ENCODE measurements at places on chromosomes 3 and 15. TPM values are rescaled to one million over a fixed set of nuclear protein-coding genes. Genes with fewer than 3 reads are reported as not detected.

DNA sequence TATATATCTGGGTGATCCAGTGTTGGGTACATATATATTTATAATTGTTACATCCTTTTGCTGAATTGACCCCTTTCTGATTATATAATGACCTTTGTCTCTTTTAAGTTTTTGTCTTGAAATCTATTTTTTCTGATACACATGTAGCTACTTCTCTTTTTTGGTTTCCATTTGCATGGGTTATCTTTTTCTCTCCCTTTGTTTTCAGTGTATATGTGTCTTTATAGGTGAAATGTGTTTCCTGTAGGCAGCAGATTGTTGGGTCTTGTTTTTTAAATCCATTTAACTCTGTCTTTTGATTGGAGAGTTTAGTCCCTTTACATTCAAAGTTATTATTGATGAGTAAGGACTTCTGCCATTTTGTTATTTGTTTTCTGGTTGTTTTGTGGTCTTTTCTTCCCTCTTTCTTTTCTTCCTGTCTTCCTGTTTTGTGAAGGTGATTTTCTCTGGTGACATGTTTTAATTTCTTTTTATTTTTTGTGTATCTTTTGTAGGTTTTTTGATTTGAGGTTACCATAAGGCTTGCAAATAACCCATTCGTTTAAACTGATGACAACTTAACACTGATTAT is 56.8 kb downstream of the STARD9 start:
- H3K4me1 ChIP-seq = no peaks in the 10 kb centered on the region
- H3K27ac ChIP-seq = no peak overlapping the region
- no peak overlapping the region for H3K4me3 ChIP-seq
- no peaks in the 10 kb centered on the region for H3K27me3 ChIP-seq
- DNase-seq = no peak

- no peak overlapping the region for H3K4me3 ChIP-seq
- H3K27ac ChIP-seq = no peak overlapping the region
- peaks cover 14% of the 10 kb centered on the region for H3K4me1 ChIP-seq
- H3K36me3 ChIP-seq = no peaks in the 10 kb centered on the region
- DNase-seq = no peak
- H3K27me3 ChIP-seq = no peaks in the 10 kb centered on the region
Measured at GRCh38 chr3:190183121-190183520, 62.4 kb upstream of the P3H2 start.

DNA sequence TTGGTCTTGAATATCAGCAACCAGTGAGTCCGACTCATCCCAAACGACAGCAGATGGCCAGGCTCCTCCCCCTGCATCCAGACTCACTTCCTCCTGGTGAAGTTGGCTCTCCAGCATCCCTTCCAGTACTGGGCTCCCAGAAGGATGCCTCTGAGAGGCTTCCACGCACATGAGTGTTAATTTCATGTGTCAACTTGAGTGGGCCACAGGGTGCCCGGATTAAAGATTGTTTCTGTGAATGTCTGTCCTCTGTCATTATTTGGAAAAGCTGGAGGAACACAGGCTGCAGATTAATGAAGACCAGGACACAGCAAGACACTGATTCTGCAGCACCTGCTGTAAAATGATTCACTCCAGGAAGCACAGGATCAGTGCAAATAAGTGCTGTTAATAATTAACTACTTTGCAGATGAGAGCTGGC is 99.8 kb downstream of the ATP10A start:
- DNase-seq = no peak
- no peak overlapping the region for H3K27ac ChIP-seq
- no peaks in the 10 kb centered on the region for H3K4me1 ChIP-seq
- H3K27me3 ChIP-seq = no peaks in the 10 kb centered on the region
- no peak overlapping the region for H3K4me3 ChIP-seq

The STX19 gene
- total RNA-seq = not detected

GRCh38 chr3:38627956-38628355 is 21.5 kb downstream of the SCN5A start:
- no peaks in the 10 kb centered on the region for H3K4me1 ChIP-seq
- DNase-seq = no peak
- H3K27me3 ChIP-seq = no peaks in the 10 kb centered on the region
- no peak overlapping the region for H3K4me3 ChIP-seq
- no peaks in the 10 kb centered on the region for H3K36me3 ChIP-seq

- H3K27me3 ChIP-seq = no peaks in the 10 kb centered on the region
- no peaks in the 10 kb centered on the region for H3K36me3 ChIP-seq
- H3K4me1 ChIP-seq = peaks cover 37% of the 10 kb centered on the region
- H3K4me3 ChIP-seq = no peak overlapping the region
Measured at GRCh38 chr3:16768956-16769355, 115.8 kb upstream of the PLCL2 start.

GRCh38 chr15:73941044-73941443 is 14.8 kb downstream of the LOXL1 start:
- H3K27ac ChIP-seq = peak overlapping the region; percentile 93
- peaks cover 66% of the 10 kb centered on the region for H3K4me1 ChIP-seq
- no peaks in the 10 kb centered on the region for H3K27me3 ChIP-seq
- H3K36me3 ChIP-seq = peaks cover 3% of the 10 kb centered on the region

The FGF7 gene
- 63.6 TPM for total RNA-seq

DNA sequence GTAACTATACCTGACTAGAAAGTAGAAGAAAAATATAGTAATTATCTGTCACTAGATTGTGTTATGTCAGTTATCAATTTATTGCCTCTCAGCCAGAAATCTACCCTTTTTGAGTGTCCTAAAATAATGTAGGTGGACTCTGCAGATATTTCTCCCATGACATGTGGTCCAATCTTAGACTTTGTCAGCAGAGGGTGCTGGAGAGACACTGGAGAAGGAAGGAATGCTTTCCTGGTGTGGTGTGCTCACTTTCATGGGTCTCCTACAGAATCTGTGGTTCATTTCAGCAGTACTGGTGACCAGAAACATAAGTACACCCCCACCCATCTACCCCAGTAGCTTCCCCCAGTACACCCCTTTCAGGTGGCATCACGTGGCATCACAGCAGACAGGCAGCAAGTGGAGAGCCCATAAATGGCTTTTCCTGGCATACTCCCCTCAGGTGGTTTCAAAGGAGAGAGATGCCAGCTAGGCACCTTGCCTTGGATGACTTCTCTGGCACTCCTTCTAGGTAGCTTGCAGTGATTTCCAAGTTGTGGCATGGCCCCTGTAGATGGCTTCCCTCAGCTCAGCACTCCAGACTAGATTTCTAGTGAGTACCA is 114.7 kb downstream of the GADL1 start:
- no peak overlapping the region for H3K27ac ChIP-seq
- no peaks in the 10 kb centered on the region for H3K4me1 ChIP-seq
- DNase-seq = no peak
- no peak overlapping the region for H3K4me3 ChIP-seq

The GPR171 gene
- total RNA-seq = not detected

DNA sequence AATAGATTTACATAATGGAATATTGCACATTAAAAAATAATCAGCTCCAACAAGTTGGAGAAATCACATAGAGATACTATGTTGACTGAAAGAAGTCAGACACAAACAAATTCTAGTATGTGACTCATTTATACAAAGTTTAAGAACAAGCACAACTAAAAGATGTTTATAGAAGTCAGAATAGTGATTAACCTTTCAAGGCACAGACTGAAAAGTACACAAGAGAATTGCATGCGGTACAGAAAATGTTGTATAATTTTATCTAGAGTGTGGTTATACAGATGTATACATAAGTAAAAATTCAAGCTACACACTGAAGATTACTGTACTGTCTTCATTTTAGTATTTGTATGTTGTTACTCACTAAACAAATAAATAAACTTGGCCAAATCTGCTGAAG is 19.3 kb upstream of the ATOSA start:
- H3K36me3 ChIP-seq = no peaks in the 10 kb centered on the region
- no peaks in the 10 kb centered on the region for H3K4me1 ChIP-seq
- H3K27ac ChIP-seq = no peak overlapping the region

The RPP14 gene
- 10.1 TPM for total RNA-seq

- no peaks in the 10 kb centered on the region for H3K36me3 ChIP-seq
- no peak for DNase-seq
- H3K27ac ChIP-seq = no peak overlapping the region
- H3K4me1 ChIP-seq = no peaks in the 10 kb centered on the region
Measured at GRCh38 chr3:22746221-22746620, 456.9 kb upstream of the UBE2E2 start.

DNA sequence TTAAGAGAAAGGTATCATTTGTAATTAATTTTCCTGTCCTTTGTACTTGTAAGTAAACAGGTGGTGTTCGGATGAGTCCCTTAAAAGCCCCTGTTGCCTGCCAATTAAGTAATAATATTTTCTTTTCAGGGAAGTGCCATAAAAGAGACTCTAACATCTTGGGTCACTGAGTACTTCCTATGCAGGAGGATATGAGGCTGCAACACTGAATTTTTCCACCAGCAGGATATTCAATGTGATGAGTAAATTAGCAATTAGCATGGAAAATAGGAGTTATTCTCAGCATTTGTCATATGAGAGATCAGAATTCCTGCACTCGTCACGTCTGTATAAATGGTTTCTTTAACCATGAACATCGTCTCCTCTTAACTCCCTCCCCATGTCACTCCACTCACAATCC is 45.4 kb downstream of the WWTR1 start:
- no peak overlapping the region for H3K27ac ChIP-seq
- H3K4me3 ChIP-seq = no peak overlapping the region
- peaks cover 37% of the 10 kb centered on the region for H3K4me1 ChIP-seq
- no peak for DNase-seq
- no peaks in the 10 kb centered on the region for H3K36me3 ChIP-seq

- no peaks in the 10 kb centered on the region for H3K27me3 ChIP-seq
- no peak overlapping the region for H3K27ac ChIP-seq
- H3K4me3 ChIP-seq = no peak overlapping the region
Measured at GRCh38 chr3:186514296-186515002, 29.7 kb downstream of the CRYGS start.

GRCh38 chr15:69593981-69594966 is 141.7 kb downstream of the RPLP1 start:
- peak; percentile 45 for DNase-seq
- H3K36me3 ChIP-seq = no peaks in the 10 kb centered on the region
- peak overlapping the region; percentile 98 for H3K27ac ChIP-seq
- H3K4me1 ChIP-seq = peaks cover 17% of the 10 kb centered on the region
- peak overlapping the region; percentile 58 for H3K4me3 ChIP-seq

The ATOSA gene
- total RNA-seq = 47.8 TPM

GRCh38 chr3:13676356-13677017 is 127.6 kb downstream of the FBLN2 start:
- no peak for DNase-seq
- H3K4me1 ChIP-seq = no peaks in the 10 kb centered on the region
- no peaks in the 10 kb centered on the region for H3K27me3 ChIP-seq
- H3K27ac ChIP-seq = no peak overlapping the region
- no peak overlapping the region for H3K4me3 ChIP-seq

The DNAH12 gene
- 0.14 TPM for total RNA-seq

The ST6GAL1 gene
- total RNA-seq = 141 TPM

The FANCD2OS gene
- not detected for total RNA-seq

The KLF15 gene
- 90.2 TPM for total RNA-seq

DNA sequence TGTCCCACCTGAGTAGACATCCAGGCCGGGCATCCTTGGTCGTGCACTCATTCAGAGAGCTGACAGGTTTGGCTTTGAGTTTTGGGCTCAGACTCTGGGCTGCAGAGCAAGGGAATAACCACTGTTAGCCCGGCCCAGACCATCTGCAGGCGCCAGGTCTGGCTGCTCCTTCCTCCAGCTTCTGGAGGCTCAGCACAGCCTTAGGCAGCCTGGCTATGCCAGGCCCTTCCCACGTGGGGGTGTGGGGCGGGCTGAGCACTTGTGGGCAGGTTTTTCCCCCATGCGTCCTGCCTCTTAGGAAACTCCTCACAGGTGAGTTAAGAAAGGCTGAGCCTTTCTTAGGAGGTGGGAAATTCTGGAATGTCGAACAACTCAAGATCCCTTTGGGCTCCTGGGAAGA is 11.2 kb downstream of the PLA2G4B start:
- peaks cover 29% of the 10 kb centered on the region for H3K36me3 ChIP-seq
- no peak overlapping the region for H3K4me3 ChIP-seq
- no peak overlapping the region for H3K27ac ChIP-seq
- H3K27me3 ChIP-seq = no peaks in the 10 kb centered on the region

The NEO1 gene
- total RNA-seq = 72.3 TPM
